ENCODE measurements at places on chromosomes 11 and 22. TPM values are rescaled to one million over a fixed set of nuclear protein-coding genes. Genes with fewer than 3 reads are reported as not detected.

GRCh38 chr22:17237038-17237668 lies 17.9 kb upstream of the ADA2 start:
- peak; percentile 40 for DNase-seq

GRCh38 chr11:124892750-124893454 lies 4.8 kb downstream of the ROBO4 start:
- DNase-seq: no peak

DNA sequence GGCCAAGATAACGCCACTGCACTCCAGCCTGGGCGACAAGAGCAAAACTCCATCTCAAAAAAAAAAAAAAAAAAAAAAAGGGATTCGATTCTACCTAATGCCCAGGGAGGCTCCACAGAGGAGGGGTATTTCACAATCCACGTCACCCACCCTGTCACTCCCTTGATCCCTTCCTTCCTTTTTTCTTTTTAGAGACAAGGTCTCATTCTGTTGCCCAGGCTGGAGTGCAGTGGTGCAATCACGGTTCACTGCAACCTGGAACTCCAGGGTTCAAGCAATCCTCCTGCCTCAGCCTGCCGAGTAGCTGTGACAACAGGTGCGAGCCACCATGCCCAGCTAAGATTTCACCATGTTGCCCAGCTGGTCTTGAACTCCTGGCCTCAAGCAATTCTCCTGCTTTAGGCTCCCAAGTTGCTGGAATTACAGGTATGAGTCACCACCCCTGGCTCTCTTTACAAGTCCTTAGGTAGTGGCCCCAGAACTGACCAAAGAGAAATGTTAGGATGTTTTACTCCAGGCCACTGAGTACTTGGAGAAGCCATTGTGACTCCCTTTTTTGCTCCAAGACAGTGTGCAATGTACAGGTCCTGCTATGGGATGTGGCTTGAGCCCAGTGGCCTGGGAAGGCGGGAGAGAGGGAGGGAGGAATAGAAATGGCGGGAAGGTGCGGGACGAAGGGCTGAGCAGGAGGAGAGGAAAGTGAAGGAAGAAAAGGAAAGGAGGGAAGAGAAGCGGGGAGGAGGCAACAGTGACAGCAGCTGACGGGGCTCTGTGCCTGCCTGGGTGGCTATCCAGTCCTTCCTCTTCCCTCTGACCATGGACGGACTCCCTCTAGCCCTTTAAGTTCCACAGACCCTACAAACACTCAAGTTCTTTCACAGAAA lies 11.8 kb upstream of the FXYD2 start:
- peak; percentile 48 for DNase-seq

- no peak for DNase-seq
These were observed 86.1 kb upstream of the HORMAD2 start for GRCh38 chr22:29994027-29994715.

DNA sequence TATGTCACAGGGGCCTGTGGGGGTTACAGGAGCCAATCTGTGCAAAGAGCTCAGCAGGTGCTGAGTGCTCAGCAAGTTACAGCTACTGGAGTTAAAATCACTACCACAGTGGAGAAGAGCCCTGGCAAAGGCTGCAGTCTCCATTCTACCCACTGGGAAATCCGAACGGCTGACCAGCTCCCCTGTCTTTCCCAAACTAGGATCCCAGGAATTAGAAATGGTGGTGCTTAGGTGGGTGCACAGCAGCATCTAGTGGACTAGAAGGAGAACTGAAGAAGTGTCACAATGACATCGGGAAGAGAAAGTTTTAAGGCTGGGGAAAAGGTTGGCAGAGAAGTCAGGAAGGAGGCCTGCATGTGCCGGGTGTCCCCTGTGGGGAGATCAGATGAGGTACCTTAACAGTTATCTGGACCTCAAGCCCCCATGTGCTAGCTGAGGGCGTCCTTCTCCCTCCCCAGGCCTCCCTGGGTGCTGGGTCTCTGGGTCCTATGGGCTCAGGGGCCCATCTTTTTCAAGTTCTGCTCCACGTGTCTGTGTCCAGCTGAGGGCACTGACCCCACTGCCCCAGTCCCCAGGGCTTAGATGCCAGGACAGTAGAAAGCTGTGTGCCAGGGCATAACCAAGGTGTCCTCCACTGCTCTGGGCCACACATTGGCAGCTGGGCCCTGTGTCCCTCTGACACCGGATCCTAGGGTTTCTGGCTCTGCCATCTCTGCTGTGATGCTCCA lies 1.9 kb downstream of the PIWIL3 start:
- DNase-seq: no peak

DNA sequence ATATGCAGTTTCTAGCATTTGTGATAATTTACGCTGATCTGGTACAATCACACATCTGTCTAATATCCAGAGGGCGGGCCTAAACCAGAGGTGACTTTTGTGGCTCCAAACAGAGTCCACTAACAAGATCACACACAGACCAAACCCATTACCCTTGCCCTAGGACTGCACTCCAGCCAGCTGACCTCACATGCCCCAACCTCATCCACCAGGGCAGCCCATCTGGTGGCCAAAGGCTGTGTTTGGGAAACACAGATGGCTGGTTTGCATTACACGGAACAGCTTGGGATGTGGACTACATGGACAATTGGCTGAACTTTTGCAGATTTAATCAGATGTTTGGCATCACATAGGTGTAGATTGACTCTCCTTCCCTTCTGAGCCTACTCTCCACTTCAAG lies 228.2 kb downstream of the GRIK4 start:
- DNase-seq: no peak

DNA sequence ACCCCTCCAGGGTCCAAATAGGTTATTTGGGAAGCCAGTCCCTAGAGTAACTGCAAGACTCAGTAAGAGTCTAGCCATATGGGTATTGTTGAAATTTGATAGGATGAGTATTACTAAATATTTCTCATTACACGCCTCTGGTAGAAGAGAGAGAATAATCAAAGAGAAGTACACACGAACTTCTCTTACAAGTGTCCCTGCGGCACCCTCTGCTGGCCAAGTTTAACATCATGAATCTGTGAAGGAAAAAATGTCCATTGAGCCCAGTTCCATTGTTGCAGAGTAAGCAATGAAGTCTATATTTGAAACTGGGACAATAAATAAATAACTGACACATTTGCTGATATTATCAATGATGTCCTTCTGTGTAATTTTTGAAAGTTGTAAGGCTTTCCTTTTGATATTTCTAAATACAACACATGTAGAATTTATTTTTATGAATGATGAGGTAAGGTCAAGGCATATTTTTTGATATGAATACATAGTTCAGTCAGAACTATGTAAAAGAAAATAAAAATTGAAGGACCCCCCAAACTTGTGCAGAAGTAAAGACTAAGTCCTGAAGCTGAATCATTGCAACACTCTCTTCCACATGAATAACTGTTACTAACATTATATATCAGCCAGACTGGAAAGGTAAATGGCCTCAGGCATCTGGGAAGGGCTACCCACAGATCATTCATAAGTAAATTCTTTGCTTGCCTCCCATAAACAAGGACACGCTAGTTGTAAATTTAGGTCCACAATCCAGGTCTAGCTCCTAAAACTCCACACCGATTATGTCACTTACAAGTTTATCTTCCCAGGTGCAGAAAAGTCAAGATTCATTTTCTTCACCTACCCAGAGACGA lies 10.0 kb downstream of the OR51L1 start:
- no peak for DNase-seq

DNA sequence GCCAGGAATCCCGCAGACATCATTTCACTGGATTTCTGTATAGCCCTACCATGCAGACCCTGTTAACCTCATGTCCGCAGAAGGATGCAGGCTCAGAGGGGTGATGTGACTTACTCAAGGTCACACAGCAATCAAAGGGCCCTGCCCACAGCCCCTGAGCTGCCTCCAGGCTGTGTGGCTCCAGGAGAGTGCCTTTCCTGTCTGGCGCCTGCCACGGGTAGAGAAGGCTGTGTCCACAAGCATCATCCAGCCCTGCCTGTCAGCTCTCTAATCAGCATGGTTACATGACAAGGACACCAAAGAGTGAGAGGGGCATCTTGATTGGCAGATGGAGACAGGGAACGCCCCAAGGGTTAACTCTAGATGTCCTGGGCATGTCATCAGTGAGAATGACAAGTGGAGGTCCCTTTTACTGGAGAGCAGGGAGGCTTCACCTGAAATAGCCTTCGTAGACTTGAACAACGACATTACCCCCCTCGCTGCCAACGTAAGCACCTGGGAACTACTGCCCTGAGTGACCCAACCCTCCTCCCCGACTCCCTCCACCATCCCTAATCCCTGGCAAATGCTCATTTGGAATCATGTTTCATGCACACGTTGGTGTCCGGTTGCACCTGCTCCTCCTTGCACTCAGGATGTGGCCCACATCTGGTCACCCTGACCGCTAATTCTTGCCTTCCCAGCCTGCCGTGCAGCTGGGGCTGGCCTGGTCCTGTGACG lies 6.9 kb downstream of the FGF19 start:
- DNase-seq: no peak

DNA sequence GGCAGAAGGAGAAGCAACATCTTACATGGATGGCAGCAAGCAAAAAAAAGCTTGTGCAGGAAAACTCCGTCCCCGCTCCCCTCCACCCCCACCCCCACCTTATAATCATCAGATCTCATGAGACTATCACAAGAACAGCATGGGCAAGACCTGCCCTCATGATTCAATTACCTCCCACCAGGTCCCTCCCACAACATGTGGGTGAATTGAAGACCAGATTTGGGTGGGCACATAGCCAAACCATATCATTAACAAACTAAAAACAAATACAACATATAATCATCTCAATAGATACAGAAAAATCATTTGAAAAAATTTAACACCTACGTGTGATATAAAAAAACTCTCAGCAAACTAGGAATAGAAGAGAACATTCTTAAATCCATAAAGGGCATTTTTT lies 88.8 kb downstream of the BUD13 start:
- DNase-seq: no peak

Gene CD6
- total RNA-seq: 2.2 TPM

Gene C22orf23
- not detected for total RNA-seq

Gene OR8D1
- not detected for total RNA-seq

Gene MS4A6E
- total RNA-seq: not detected
